ENCODE measurements at places on chromosomes 6 and 20.

DNA sequence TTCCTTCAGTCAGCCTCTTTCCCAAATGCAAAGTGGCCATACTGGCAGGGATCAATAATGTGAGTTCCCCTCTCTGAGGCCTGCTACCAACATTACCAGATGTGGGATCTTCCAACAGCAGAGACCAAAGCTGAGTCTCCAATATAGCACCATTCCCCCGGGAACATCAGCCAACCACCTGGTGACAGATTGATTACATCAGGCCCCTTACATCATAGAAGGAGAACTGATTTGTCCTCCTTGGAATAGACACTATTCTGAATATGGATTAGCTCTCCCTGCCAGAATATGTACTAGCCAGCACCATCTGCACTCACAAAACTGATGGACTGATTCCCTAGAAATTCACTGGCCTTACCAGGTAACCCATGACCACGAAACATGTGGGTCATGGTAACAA is 61.9 kb upstream of the CARMIL1 start:
- no peak for DNase-seq

DNA sequence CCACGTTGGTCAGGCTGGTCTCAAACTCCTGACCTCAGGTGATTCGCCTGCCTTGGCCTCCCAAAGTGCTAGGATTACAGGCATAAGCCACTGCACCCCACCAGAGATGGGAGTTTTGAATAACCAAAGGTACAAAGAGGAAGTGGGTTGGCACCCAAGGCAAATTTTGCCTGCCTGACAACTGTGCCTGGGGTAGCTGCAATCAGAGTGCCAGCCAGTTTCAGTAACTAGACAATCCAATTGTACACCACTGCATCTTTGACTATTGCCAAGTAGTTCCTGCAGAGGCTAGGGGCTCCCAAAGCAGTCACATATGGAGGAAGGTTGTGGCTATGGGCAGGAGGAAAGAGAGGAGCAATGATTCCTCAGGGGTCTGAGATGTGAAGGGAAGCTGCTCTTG is 16.6 kb downstream of the ZC3H12D start:
- no peak for DNase-seq

GRCh38 chr6:167764713-167765479 is 61.8 kb upstream of the AFDN start:
- no peak for DNase-seq

GRCh38 chr6:27296106-27296783 is 15.8 kb downstream of the POM121L2 start:
- no peak for DNase-seq

GRCh38 chr20:1381753-1382591 is 10.9 kb downstream of the FKBP1A start:
- no peak for DNase-seq

Data from activated CD4-positive, alpha-beta T cell treated with anti-CD3 and anti-CD28 coated beads for 36 hours (primary cell).